ENCODE measurements at places on chromosomes 1 and 21.

DNA sequence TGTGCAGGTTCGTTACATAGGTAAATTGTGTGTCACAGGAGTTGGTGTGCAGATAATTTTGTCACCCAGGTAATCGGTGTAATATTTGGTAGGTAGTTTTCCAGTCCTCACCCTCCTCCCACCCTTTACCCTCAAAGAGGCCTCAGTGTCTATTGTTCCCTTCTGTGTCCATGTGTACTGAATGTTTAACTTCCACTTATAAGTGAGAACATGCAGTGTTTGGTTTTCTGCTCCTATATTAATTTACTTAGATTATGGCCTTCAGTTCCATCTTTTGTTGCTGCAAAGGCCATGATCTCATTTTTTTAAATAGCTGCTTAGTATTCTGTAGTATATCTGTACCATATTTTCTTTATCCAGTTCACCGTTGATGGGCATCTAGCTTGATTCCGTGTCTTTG lies 87.3 kb downstream of the RPS6KC1 start:
- DNase-seq = no peak

DNA sequence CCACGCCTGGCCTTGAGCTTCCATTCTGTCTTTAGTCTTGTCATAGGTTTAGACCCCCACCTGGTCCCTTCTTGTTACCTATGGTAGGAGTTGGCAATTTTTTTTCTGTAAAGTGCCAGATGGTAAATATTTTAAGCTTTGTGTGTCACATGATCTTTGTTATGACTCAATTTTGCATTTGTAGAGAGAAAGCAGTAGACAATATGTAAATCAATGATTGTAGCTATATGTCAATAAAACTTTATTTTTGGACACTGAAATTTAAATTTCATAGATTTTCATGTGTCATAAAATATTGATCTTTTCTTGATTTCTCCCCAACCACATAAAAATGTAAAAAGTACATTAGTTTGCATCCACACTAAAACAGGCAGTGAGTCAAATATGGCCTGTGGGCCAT lies 8.0 kb downstream of the MKNK1 start:
- DNase-seq = no peak

DNA sequence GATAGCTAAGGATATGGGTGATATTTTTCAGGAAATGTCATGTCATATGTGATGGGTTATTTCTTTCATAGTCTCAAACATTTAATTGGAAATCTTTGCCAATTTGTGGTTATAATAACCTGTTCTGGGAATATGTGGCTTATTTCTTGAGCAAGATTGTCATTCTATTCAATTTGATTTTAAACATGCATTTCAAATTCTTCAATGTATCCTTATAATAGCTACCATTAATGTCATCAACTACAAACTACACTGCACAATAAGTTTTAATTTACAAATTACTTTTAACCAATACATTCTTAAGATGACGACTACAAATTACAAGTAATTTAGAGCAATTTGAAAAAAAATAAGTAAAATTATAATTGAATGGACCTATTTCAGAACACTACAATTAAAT lies 164.9 kb downstream of the BRINP3 start:
- DNase-seq = no peak

- no peak for DNase-seq
Observed at GRCh38 chr1:157920748-157921147, 72.7 kb upstream of the KIRREL1 start.

DNA sequence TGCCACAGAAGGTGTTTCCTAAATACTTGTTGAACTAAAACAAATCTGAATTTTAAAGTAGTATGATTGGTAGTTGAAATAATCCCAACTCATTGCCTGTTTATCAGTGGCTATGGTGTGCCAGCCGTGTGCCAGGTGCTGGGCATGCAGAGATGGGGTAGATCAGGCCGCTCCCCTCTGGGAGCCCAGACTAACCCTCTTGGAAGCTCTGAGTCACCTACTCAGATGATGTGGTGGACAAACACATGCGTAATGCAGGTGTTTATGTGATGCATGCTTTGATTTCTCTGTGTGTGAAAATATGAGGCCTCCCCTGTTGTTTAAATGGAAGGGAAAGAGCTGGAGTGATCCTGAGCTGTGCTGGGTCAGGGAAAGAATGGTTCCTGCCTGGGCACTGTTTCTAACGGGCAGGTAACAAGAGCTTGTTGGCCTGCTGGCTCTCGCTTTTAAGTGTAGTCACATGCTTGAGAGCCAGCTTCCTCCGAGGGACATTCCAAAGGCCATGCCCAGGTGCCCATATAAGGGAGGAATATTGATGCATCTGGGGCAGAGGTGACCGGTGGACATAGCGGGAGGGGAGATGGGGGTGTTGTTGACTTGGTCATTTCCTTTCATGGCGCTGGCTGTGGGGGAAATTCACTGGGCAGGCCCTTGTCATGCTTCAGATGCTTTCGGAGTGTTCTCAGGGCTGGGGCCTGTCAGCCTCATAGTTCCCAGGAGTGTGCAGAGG lies 10.2 kb downstream of the MFN2 start:
- DNase-seq = no peak

Data from activated CD4-positive, alpha-beta T cell treated with anti-CD3 and anti-CD28 coated beads for 36 hours (primary cell).